ENCODE measurements at places on chromosomes 1 and 21. TPM values are rescaled to one million over a fixed set of nuclear protein-coding genes. Genes with fewer than 3 reads are reported as not detected.

GRCh38 chr1:172588296-172589291, 55.6 kb downstream of the SUCO start:
- no peaks in the 10 kb centered on the region for H3K4me1 ChIP-seq
- H3K27me3 ChIP-seq, result no peaks in the 10 kb centered on the region
- no peak overlapping the region for H3K27ac ChIP-seq
- H3K4me3 ChIP-seq, result no peak overlapping the region
- no peak for DNase-seq

Gene SELENBP1
- total RNA-seq, result 10.4 TPM

Gene EPHA2
- 57.3 TPM for total RNA-seq

Gene TCEA3
- 0.10 TPM for total RNA-seq

DNA sequence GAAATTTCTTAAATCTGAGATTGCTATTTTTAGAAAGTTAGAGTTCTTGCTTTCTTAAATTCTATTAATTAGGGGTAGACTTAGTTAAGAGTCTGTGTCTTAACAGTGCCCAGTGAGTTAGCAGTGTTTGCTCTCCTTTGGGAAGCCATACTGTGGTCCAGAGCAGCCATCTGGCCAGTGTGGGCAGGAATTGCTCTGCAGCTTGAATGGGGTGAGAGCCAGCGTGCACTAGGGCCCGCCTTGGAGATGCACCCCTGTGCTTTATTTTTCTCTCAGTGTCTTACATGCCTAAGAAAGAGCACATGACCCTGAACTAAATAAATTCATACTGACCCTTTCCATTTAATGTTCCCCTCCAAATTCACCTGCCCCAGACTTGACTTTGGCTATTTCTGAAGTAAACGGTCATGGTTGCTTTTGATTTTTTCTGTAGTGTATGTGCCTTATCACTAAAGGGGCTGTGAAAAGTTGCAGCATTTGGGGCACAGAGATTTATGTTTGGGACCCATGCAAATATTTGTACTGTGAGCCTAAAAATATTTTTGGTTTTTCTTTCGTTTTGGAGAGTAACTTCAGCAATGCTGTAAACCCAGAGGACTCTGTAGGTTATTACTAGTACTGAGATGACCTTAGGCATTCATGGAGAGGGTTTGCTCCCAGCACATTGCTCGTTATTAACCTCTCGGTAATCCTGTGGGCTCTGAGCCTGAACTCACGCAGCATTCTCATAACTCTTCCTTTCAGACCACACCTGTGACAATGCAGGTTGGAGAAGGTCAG, 21.3 kb upstream of the KCNQ4 start:
- peaks cover 7% of the 10 kb centered on the region for H3K4me1 ChIP-seq
- no peak for DNase-seq
- H3K27ac ChIP-seq, result no peak overlapping the region
- no peaks in the 10 kb centered on the region for H3K27me3 ChIP-seq

DNA sequence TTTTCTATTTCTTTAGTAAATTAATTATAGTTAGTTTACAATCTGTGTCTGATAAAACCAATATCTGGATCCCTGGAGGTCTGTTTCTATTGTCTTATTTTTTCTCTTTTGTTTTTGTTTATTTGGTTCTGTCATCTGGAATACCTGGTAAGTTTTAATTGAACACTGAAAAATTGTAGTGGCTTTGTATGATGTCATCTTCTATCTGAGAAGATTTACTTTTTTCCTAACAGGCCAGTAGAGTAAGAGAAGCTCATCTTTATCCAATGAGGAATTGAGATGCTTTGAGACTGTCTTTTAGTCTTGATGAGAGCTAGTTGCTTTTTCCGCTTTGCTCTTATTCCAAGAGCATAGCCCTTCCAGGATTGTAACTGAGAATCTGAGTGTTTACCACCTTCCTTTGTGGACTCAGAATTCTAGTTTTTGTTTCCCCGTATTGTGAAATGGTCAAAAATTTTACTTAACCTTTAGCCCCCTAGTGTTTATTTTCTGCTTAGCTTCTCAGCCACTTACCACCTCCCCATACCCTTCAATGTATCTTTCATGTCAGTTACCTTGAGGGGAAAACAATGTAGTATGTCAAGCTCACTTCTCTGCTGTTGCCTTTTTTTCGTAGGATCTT, 25.0 kb downstream of the PTGFRN start:
- H3K36me3 ChIP-seq, result peaks cover 16% of the 10 kb centered on the region
- H3K4me3 ChIP-seq, result no peak overlapping the region
- H3K4me1 ChIP-seq, result 0 out of 2 replicates have a peak, but pooled peaks cover 7% of the 10 kb centered on the region
- no peak overlapping the region for H3K27ac ChIP-seq

- DNase-seq, result no peak
- H3K27ac ChIP-seq, result no peak overlapping the region
- H3K36me3 ChIP-seq, result no peaks in the 10 kb centered on the region
- H3K4me3 ChIP-seq, result no peak overlapping the region
These were observed 54.5 kb downstream of the IRF2BP2 start for GRCh38 chr1:234555390-234556024.

Gene NPPA
- total RNA-seq, result 0.61 TPM

- H3K4me1 ChIP-seq, result no peaks in the 10 kb centered on the region
- H3K36me3 ChIP-seq, result no peaks in the 10 kb centered on the region
- no peak for DNase-seq
- H3K4me3 ChIP-seq, result no peak overlapping the region
- no peak overlapping the region for H3K27ac ChIP-seq
These were observed 243.4 kb upstream of the PTBP2 start for GRCh38 chr1:96478228-96478627.

GRCh38 chr1:79648126-79648525, 641.6 kb upstream of the ADGRL4 start:
- H3K4me1 ChIP-seq, result no peaks in the 10 kb centered on the region
- no peak overlapping the region for H3K27ac ChIP-seq
- H3K4me3 ChIP-seq, result no peak overlapping the region
- DNase-seq, result no peak
- no peaks in the 10 kb centered on the region for H3K27me3 ChIP-seq

Gene REN
- not detected for total RNA-seq

DNA sequence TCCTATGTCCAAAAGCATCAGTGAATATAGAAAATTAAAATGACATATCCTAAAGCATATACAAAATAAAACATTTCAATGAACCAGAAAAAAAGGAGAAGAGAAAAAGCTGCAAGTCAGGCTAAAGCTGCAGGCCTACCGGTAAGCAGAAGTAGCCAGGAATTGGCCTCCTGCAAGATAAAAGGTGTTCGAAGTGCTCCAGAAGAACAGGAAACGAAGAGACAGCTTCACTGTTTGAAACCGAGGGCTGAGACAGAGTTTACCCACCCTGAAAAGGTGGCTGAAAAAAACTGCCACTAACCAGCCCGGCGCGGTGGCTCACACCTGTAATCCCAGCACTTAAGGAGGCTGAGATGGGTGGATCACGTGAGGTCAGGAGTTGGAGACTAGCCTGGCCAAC, 37.4 kb downstream of the NSL1 start:
- no peak overlapping the region for H3K4me3 ChIP-seq
- H3K36me3 ChIP-seq, result peaks cover 3% of the 10 kb centered on the region
- no peak overlapping the region for H3K27ac ChIP-seq
- DNase-seq, result no peak
- peaks cover 6% of the 10 kb centered on the region for H3K4me1 ChIP-seq
- no peaks in the 10 kb centered on the region for H3K27me3 ChIP-seq

Gene CSMD2
- total RNA-seq, result 0.14 TPM

Gene DMBX1
- not detected for total RNA-seq

DNA sequence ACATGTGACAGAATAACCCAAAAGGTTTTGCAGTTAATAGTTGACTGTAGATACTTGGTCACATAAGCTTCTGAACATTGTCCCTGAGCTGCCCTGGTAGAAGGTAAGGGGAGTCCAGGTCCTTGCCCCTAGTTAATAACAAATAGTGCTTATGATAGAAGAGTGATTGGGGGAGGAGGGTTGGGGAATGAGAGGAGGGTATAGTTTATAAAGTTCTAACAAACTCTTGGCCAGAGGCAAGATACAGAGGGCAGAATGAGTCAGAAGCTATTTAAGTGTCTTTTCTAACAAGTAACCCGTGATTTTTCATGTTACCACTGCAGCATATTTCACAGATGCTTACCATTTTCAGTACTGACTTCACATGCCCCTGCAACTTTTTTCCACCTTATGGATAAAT, 26.7 kb upstream of the MYOCOS start:
- no peaks in the 10 kb centered on the region for H3K27me3 ChIP-seq
- peaks cover 26% of the 10 kb centered on the region for H3K36me3 ChIP-seq
- no peak overlapping the region for H3K4me3 ChIP-seq
- H3K4me1 ChIP-seq, result no peaks in the 10 kb centered on the region

Gene PRDM16
- total RNA-seq, result 1.4 TPM

- H3K4me3 ChIP-seq, result no peak overlapping the region
- H3K4me1 ChIP-seq, result no peaks in the 10 kb centered on the region
- no peak overlapping the region for H3K27ac ChIP-seq
These were observed 9.5 kb downstream of the GPR137B start for GRCh38 chr1:236151739-236152424.

- no peaks in the 10 kb centered on the region for H3K27me3 ChIP-seq
- H3K4me1 ChIP-seq, result peaks cover 4% of the 10 kb centered on the region
- peak overlapping the region; percentile 85 for H3K4me3 ChIP-seq
These were observed 773 bp downstream of the RABIF start for GRCh38 chr1:202888221-202888530.

Gene ATXN7L2
- 7.0 TPM for total RNA-seq

DNA sequence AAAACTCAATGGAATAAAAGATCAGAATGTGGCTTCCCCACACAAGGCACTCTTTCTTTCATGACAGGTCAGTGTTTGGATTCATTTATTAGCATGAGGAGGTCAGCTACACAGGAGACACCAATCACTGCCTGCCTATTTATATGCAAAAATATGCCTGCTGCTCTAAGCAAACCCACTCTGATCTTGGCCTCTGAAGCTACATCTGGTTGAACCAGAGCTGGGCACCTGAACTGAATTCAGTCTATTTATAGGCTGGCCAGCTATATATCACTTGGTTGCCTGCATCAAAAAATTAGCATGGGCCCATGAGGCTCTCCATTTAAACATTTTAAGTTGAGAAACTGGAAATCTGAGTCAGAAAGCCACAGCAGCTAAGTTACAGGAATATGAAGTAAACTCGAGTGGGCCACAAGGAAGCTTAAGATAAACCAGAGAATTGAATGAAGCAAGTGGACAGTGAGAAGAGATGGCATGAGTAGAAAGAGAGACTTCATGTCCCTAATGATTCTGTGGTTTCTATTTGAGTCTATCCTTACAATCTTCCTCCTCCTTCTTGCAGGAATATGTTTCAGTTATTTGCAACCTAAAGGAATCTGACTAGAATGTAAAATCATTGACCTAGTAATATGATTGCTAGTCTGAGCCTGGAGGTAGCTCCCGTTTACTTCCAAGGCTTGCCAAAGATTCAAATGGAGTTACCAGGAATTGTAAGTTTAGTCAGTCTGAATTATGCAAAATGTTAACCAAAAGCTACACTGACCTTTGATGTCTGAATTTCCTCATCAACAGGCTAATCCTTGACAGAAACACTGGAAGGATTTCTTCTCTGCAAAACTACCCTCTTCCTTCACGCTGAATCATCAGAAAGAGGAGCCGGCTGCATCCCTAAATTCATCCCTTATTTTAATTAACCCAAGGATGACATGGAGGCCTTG, 17.7 kb downstream of the DDAH1 start:
- H3K4me1 ChIP-seq, result peaks cover 2% of the 10 kb centered on the region
- H3K4me3 ChIP-seq, result no peak overlapping the region
- peaks cover 4% of the 10 kb centered on the region for H3K36me3 ChIP-seq
- H3K27me3 ChIP-seq, result no peaks in the 10 kb centered on the region

DNA sequence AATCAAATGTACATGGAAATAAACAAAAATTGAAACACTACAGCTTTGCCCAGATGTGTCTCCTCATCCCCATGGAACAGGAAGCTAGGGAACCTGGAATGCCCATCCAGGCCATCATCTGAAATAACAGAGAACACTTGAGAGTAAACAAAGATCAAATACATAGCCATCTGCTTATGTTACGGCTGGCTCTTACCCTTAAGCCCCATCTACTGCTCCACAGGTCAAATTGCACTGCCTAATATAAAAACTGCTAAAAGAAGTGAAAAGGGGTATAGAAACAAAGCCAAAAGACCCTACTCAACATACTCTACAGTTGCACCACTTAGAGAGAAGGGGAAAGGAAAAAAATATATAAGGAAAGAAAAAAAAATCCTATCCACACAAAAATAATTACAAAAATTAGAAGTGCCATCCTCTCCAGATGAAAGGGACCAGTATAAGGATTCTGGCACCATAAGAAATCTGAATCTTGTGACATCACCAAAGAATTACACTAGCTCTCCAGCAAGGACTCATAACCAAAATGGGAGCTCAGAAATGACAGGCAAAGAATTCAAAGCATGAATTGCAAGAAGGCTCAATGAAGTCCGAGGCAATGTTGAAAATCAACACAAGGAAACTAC, 26.9 kb downstream of the OR6Y1 start:
- H3K27me3 ChIP-seq, result no peaks in the 10 kb centered on the region
- H3K4me1 ChIP-seq, result no peaks in the 10 kb centered on the region
- no peak overlapping the region for H3K27ac ChIP-seq
- DNase-seq, result no peak
- no peaks in the 10 kb centered on the region for H3K36me3 ChIP-seq
- no peak overlapping the region for H3K4me3 ChIP-seq

Gene CYP4X1
- not detected for total RNA-seq

Gene KRTAP10-7
- total RNA-seq, result not detected

DNA sequence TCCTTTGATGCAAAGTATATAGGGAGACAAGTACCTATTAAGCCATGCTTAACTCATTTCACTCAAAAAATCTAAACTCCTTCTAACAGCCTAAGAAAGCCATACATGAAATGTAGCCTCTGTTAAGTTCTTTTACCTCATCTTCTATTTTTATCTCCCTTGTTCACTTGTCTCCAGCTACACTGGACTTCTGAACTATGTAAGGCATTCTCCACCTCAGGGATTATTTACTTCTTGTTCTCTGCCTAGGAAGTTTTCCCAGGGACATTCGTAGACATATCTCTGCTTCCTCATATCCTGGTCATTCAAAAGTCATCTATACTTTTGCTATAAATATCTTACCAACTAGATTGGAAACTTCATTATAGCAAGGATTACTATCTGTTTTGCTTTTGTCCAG, 96.9 kb downstream of the COP1 start:
- H3K27me3 ChIP-seq, result no peaks in the 10 kb centered on the region
- no peak for DNase-seq
- no peak overlapping the region for H3K27ac ChIP-seq
- peaks cover 10% of the 10 kb centered on the region for H3K36me3 ChIP-seq

GRCh38 chr1:40379785-40380452, 6.4 kb downstream of the SMAP2 start:
- no peaks in the 10 kb centered on the region for H3K27me3 ChIP-seq
- DNase-seq, result no peak
- no peaks in the 10 kb centered on the region for H3K36me3 ChIP-seq
- no peak overlapping the region for H3K27ac ChIP-seq

- DNase-seq, result no peak
- no peak overlapping the region for H3K27ac ChIP-seq
- H3K4me1 ChIP-seq, result no peaks in the 10 kb centered on the region
- no peaks in the 10 kb centered on the region for H3K36me3 ChIP-seq
- no peak overlapping the region for H3K4me3 ChIP-seq
- no peaks in the 10 kb centered on the region for H3K27me3 ChIP-seq
These were observed 17.8 kb upstream of the SLAMF1 start for GRCh38 chr1:160664573-160665051.

Gene HHAT
- 5.1 TPM for total RNA-seq

Gene RYR2
- total RNA-seq, result 0.99 TPM

- no peaks in the 10 kb centered on the region for H3K36me3 ChIP-seq
- H3K27ac ChIP-seq, result no peak overlapping the region
- H3K27me3 ChIP-seq, result no peaks in the 10 kb centered on the region
- H3K4me1 ChIP-seq, result no peaks in the 10 kb centered on the region
- DNase-seq, result no peak
These were observed 182.7 kb downstream of the LMX1A start for GRCh38 chr1:165173818-165174217.

Gene LCE1E
- total RNA-seq, result not detected

Data from SJCRH30 (cell line).